ENCODE measurements at places on chromosomes 12 and 14. TPM values are rescaled to one million over a fixed set of nuclear protein-coding genes. Genes with fewer than 3 reads are reported as not detected.

Gene EXOC3L4
- 0.41 TPM for total RNA-seq

Gene TMEM132C
- total RNA-seq = not detected

Gene ZDHHC22
- total RNA-seq = not detected

Gene ESYT1
- 207 TPM for total RNA-seq

Gene STXBP6
- total RNA-seq = 2.7 TPM

Gene AVPR1A
- total RNA-seq = 0.41 TPM

Data from fibroblast of the aortic adventitia (primary cell).